ENCODE measurements at places on chromosomes 11 and 22.

- DNase-seq = peak; percentile 22
Observed at GRCh38 chr22:18156878-18157713, 7.1 kb downstream of the USP18 start.

DNA sequence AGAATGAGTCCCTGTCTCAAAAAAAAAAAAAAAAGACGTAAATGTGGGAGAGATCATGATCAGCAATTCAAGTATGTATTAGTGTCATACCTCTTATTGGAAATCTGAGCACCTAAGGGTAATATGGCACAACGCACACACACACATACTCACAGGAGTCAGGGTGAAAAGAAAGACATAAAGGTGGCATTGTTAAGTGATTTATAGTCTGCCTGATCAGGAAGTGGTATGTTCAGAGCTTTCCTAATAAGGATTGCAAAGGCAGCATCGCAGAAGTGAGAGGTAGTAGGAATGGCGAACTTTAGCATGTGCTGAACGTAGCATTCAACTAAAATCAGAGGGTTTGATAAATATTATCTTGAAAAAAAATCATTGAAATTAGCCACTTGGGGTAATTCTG is 854.3 kb downstream of the METTL15 start:
- no peak for DNase-seq

GRCh38 chr11:6353367-6353987 is 33.2 kb upstream of the CAVIN3 start:
- DNase-seq = peak; percentile 21

GRCh38 chr11:35343033-35343598 is 76.2 kb downstream of the SLC1A2 start:
- peak; percentile 34 for DNase-seq

- no peak for DNase-seq
Observed at GRCh38 chr22:42700355-42700754, 20.3 kb downstream of the A4GALT start.

DNA sequence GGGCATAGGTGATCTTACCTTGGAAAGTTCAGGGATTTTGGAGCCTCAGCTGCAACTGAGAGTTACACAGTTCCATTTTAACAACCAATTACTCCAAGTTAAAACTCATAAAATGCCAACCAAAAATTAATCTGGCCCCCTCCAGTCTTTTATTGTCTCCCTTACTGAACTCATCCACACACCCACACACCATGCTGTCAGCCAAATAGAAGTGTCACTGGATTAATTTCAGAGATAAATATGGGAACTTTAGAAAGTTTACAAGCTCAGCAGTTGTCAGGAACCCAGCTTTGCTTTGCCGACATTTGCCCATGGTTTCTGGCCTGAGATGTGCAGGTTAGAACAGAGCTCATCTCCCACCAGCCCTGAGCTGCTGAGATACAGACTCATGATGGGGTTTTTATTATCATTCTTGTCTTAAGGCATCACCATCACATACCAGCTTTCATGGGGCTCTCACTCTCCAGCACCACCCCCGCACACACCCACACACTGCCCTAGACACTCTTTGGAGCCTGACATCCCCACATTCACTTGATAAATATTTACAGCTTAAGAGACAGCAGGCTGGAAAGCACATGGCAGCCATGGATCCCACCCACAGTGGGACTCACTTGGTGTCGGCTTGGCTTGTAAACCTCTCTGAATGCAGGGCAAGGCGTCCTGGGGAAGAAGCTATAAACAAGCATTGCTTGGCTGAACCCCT is 23.7 kb upstream of the CTR9 start:
- no peak for DNase-seq

DNA sequence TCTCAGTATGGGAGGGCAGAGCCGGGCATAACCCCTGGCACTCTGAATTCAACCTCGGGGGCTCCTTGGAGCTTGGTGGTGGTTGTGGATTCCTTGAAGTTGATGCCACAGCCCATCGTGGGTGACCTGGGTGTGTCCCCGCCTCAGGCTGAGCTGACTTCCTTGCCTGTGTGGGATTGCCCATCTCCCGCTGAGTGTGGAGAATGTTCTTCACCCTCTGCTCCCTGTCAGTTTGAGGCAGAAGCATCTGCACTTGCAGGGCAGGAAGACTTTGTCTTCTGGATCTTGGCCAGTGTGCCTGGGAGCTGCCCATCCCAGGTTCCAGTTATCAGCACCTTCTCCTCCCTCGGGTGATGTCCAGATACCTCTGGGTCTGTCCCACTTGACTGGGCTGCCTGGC is 25.3 kb downstream of the CD82 start:
- no peak for DNase-seq

GRCh38 chr11:68044898-68045351 is 6.1 kb downstream of the TCIRG1 start:
- no peak for DNase-seq

- no peak for DNase-seq
Observed at GRCh38 chr11:134258577-134258976, 5.2 kb downstream of the ACAD8 start.

DNA sequence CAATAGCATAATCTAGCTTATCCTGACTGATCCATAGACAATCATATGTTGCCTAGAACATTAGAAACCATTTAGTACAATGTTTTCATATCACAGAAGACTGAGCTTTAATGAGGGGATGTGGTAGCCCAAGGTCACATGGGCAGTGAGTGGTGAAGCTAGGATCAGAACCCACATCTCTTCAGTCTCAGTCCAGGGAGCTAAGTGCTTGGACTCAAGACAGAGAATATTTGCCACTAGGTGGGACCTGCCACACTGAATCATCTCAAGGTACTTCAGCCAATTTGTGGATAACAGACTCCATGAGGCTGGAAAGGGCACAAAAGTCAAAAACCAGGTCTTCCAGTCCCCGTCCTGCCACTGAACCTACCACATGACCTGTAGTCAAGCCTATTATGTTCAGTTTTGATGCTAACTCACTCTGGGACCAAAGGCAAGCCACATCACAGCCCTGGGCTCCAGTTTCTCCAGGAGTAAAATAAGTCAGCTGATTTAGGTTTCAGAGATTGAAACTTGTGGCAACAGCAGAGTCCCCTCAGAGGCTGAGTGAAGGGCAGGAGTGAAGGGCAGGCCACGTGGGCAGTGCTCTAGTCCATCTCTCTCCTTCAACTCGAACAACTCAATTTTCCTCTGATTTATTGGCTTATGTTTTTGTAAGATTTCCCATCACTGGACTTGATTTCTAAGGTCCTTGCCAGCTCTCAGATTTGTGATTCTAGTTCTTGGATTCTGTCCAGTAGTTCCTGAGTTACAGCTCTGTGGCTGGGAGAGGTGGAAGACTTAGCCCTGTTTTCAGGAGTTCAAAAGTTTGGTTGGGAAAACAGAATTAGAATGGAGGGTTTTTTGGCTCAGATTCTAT is 84.6 kb upstream of the PHOX2A start:
- DNase-seq = no peak

GRCh38 chr11:122686111-122686510 is 30.6 kb downstream of the UBASH3B start:
- no peak for DNase-seq

DNA sequence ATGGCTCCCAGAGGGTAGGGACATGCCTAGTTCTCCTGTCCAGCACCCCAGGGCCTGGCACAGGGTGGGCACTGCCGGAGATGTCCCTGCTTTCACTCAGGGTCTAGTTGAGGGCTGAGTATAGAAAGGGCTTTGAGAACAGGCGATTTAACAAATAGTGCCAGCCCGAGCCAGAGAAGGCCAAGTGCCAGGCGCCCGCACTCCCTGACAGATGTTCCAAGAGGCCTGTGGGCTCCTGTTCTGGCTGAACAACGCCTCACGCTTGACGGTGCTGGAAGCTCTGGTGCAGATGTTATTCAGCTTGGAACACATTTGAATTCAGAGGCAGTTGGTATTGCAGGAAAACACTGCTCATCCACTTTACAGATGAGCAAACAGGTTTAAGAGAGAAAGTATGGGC is 46.5 kb downstream of the NFAM1 start:
- DNase-seq = no peak

DNA sequence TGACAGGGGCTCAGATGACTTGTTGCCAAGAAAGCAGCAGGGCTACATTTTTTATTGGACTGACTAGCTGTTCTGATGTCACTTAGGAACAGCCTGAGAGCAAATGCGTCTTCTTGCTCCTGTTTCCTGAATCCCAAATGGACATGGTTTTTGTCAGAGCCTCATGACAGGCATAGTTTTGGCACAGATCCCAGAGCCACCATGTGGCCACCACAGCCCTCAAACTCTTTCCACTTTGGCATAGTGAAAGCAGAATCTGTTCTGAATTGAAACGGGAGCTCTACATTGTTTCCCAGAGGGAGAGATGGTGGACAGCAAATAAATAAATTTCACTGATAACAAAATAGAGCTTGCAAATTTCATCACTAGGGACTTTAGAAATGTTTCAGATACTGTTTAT is 222.2 kb downstream of the C11orf87 start:
- DNase-seq = no peak

DNA sequence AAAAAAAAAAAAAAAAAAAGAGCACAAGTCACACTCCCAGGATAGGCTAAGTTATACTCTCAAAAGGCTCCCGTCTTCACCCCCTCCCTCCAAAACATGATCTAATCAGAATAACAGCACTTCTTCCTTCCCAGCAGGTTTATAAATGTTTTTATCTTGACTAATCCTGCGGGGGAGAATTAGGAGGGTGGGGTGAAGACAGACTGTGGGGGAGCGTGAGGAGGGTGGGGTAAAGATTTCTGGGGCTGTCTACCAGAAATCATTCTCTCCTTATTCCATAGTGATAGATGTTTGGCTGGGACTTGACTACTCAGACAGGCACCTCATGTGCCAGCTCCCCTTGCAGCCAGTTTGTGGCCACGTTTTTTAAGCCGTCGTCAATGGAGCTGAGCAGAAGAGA is 17.0 kb downstream of the KCNE3 start:
- no peak for DNase-seq

DNA sequence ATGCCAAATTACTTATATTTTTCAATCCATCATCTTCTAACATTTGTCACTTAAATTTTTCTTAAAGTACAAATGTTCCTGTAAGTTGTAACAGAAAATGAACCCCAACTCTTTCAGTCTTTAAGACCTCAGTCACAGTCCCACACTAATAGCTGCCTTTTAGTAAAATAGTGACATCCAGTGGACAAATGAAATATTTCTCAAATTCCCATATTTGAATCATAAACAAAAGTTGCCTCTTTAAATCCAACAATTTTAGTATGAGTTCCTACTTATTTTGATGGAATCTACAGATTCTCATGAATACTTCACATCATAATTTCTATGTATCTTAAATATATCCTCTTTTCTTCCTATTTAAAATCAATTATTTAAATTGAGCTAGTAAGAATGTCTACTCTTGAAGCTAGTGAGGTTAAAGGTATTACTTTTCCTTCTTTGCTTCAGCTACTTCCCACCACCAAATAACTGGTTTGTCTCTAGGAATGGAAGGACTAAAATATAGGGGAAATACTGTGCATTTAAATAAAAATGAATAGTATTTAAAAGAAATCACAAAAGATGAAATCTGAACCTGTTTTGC is 9.2 kb downstream of the LIN7C start:
- DNase-seq = no peak

DNA sequence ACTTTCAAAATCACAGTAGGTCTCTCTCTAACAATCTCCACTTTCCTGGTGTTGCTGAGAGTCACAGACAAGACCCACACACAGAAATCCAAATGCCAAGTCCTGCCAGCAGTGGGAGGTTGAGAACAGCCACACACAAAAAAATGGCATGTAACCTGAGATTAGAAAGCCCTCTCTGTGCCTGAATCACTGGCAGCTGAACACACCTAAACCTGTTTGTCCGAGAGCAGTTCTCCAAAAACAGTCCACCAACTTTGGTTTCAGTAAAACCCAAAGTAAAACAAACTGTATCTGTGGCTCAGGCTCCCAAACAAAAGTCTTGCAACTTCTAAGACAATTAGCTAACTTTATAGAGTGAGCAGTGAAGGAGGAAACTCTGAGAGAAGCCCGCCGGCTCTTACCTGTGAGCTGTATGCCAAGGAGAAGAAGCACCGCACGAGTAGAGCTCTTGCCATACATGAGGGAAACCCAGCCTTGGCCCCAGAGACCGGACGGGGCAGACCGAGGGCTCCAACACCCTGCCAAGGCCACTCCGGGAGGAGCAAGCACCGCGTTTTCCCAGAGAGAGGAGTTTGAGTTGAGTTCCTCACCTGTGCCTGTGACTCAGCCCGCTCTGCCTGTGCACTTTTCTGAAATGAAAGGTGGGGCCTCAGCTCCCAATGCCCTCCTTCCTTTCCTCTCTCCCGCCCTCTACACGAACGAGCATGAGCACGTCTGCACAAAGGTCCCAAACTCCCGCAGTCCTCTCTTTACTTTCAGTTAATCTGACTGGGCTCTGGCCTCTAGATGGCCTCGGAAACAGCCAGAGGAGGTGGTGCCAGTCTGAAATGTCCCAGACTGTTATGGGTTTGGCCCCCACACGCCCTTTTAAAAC is at the start of gene MPZL2:
TSS of gene MPZL2 (minus strand) at position 603 of the 874 bp plus-strand sequence. CDS start at position 459, 144 bp downstream.
- DNase-seq = no peak

DNA sequence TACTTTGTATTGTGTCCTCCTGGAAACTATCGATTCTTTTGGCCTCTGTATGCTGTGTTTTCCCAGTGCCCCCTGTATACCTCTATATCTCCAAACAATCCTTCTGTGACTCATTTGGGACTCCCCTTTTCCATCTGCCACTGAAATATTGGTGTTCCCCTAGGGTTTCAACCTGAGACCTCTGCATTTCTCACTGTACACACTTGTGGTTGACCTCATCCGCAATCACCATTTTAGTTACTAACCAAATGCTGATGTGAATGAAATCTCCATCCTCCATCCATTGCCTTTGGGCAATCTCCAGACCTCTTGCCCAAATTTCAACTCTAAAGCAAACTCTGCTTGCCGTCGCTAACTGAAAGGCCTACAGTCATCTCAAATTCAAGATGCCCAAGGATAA is 190.6 kb upstream of the PLET1 start:
- DNase-seq = no peak

DNA sequence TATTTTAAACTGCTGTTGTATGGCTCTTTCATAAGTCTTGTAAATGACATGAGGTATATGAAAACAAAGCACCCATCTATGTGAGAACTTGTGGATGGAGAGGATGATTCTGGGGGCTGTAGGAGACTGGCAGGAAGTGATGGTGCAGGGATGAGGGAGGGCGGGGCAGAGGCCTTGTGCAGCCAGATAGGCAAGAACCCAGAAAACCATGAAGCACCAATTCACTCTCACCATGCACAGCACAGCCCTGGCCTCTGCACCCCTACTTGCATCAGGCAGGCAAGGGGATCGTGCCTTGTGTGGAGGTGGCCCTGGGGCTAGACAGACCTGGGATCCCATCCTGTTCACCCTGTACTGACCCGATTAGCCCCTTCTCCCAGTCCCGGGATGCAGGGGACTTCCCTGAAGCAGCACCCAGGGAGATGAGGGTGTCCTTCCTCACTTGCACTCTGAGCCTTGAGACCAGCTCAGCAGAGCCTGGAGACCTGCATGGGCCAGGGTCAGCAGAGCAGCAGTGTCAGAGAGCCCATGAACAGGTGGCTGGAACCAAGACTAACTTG is 85.5 kb downstream of the MORC2 start:
- DNase-seq = no peak

Measured in effector memory CD4-positive, alpha-beta T cell (primary cell).